ENCODE measurements at places on chromosomes 13 and 19.

DNA sequence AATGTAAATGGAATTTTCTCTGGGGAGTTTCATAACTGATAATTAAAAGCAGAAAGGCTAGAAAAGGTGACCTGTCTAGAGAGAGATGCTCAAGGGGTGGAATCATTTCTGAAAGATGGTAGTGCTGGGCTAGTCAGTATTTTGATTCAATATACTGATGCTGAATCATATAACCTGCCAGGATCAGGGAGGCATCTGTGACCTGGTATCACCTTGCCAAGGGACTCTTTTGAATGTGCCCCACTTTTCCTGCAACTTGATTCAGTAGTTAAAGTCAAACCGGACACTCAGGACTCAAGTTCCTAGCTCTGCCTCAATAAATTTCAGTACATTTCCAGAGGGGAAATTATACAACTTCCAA lies 15.8 kb downstream of the LCP1 start:
- DNase-seq = no peak

DNA sequence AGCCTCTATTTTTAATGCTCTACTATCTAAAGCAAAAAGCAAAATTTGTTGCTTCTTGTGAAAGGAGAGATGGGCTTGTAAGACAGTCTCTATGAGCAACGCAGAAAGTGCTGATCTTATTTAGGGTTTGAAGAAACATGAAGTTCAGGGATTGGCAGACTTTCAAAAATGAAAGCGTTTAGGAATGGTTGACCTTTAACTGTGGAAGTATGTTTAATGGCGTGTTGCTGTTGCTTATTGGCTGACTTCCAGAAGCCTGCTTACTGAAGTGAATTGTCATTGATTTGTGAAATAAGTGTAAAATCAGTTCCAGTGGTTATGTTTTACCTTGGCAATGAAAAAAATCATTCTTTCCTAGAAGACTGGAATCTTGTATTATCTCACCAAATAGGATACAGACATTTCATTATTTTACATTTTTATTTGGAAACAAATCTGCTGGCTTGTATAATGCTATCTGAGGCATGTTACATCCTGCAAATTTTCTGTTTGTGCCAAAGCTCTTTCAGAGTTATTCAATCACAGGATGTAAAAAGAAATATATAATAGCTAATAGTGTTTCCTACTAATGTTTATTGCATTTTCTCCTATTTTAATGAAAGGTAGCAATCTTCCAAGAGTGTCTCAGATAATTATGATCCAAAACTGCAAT lies 221.3 kb upstream of the SLITRK6 start:
- DNase-seq = peak; percentile 32

- DNase-seq = no peak
Measured at GRCh38 chr13:43298816-43299215, 275.4 kb downstream of the DNAJC15 start.

DNA sequence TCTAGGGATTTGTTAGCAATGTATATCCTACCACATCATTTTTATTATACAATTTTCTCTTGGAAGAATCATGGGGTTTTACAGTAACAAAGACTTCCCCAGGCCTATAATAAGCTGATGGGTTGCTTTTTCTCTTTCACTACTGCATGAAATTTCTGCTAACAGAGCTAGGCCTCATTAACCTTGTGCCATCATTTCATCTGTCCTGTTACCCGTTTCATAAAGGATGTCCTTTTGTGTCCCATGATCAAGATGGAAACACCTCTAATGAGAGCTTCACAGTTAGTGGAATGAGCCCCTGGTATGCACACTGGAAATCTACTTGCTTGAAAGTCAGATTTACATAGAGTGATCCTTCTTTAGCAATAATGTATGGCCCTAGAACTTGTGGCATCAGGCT lies 138.7 kb downstream of the RXFP2 start:
- no peak for DNase-seq

DNA sequence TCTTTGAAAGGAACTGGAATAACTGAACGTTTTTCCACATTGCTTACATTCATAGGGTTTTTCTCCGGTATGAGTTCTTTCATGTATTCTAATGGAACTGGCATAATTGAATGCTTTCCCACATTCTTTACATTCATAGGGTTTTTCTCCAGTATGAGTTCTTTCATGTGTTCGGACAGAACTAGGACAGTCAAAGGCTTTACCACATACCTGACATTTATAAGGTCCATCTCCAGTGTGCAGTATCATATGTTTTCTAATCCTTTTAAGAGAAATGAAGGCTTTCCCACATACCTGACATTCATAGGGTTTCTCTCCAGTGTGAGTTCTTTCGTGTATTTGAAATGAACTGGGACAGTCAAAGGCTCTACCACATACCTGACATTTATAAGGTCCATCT lies 24.7 kb downstream of the ZNF564 start:
- DNase-seq = no peak

DNA sequence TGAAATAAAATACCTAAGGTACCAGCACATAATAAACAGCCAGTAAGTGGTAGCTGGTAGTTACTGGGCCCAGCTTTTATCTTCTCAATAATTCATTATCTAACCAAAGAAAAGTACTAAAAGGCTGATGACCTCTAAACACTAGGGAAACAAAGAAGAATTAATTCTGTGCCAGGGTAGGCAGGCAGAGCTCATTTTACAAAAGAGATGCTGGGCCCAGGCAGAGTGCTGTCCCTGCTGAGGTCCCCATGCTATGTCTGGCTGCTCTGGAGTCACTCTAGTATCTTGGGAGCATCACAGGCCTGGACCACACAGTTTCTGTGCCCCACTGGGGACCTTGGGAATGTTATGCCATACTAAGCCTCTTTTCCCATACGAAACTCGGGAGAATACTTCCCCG lies 18.2 kb downstream of the ZNF507 start:
- DNase-seq = no peak

DNA sequence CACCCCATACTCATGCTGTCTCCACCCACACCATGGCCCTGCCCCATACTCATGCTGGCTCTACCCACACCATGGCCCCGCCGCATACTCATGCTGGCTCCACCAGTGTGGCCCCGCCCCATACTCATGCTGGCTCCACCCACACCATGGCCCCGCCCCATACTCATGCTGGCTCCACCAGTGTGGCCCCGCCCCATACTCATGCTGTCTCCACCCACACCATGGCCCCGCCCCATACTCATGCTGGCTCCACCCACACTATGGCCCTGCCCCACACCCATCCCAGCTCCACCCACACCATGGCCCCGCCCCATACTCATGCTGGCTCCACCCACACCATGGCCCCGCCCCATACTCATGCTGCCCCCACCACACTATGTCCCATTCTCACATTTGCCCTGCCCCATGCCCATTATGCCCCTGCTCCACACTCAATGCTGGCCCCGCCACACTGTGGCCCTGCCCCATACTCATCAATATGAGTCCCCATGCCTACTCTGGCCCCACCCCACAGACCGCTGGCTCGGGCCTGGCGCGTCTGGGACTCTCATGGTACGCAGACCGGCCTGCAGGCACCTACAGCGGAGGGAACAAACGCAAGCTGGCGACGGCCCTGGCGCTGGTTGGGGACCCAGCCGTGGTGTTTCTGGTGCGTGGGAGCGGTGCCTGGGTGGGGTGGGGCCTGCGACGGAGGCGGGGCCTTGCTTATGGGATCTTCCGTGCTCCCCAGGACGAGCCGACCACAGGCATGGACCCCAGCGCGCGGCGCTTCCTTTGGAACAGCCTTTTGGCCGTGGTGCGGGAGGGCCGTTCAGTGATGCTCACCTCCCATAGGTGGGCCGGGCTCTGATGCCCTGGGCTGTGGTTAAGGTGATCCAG lies 3.7 kb upstream of the ARHGAP45 start:
- DNase-seq = no peak

GRCh38 chr19:43524922-43525835 lies 1.8 kb downstream of the ETHE1 start:
- peak; percentile 58 for DNase-seq

DNA sequence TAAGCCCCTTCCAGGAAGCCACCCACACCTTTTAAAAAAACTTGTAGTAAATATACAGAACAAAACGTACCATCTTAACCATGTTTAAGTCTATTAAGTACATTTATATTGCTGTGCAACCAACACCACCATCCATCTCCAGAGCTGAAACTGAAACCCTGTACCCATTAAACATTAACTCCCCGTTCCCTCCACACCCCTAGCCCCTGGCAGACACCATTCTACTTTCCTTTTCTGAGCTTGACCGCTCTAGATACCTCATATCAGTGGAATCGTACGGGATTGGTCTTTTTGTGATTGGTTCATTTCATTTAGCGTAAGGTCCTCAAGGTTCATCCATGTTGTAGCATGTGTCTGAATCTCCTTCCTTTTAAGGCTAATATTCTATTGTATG lies 13.0 kb upstream of the SPATA13 start:
- DNase-seq = no peak

GRCh38 chr19:1862424-1863327 lies 703 bp downstream of the KLF16 start:
- no peak for DNase-seq

GRCh38 chr19:12453495-12453894 lies 12.7 kb upstream of the ZNF443 start:
- peak; percentile 14 for DNase-seq

GRCh38 chr13:64377606-64378005 lies 2852.5 kb downstream of the PCDH9 start:
- DNase-seq = no peak

DNA sequence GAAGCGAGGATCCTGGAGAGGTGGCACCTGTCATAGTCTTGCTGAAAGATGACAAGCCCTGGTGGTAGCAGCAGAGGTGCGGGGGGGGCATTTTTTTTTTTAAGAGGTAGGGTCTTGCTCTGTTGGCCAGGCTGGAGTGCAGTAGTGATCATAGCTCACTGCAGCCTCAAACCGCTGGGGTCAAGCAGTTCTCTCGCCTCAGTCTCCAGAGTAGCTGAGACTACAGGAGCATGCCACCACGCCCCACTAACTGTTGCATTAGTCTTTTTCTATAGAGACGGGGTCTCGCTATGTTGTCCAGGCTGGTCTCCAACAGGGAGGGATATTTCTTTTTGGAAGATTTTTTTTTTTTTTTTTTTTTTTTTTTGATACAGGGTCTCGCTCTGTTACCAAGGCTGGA lies 3.3 kb downstream of the BAX start:
- no peak for DNase-seq

DNA sequence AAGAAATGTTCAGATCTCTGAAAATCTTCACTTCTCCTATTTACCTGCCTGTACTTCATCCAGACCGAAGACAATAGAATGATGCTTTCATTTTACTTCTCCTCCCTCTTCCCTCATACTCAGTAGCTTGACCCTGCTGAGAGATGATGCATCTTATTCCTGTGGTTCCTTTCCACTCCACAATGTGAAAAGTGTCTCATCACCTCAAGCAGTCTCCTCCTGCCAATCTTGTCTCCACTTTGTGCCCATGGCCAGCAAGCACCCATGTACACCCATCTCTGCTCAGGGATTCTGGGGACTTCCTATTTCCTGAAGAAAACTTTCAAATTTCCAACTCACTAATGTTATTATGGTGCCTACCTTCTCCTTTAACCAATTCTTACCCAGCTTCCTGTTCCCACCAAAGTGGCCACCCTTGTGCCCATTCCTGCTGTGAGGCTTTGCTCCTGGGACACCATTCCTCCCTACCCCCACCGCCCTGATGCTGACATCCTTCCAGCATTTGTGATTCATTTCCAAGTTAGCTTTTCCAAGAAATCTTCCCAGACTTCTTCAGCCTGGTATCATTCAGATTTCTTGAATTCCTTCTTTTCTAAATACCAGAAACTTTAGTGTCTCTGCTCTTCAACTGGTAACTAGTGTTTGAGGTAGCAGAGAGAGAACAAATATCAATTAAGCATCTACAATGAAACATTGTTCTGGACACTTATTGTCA lies 212.5 kb downstream of the POSTN start:
- DNase-seq = no peak

GRCh38 chr13:68304286-68304893 lies 1074.3 kb upstream of the PCDH9 start:
- no peak for DNase-seq

Measured in mucosa of gallbladder (tissue), 1 donor.